ENCODE measurements at places on chromosomes 3 and 15.
A peak's percentile ranks its signal among the peaks of the same experiment; 100 is the strongest.

DNA sequence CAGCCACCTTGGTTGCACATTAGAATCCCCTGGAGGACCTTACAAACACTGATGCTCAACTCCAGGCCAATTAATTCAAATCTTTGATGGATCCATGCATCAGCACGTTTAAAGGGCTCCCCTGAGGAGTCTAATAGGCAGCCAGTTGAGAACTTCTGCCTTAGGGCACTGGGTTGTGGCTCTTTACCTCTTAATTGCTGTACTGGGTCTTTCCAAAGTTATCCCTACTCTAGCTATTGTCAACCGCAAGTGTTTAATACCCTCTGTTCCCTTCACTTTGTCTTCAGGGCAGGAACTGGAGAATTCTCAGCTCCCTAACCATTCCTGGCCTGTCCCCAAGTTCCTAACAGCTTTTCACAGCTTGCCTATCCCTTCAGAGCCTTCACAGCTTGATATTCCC is 15.0 kb upstream of the FAM174B start:
- no peak for DNase-seq

- no peak for DNase-seq
Measured at GRCh38 chr15:94968133-94968532, 736.8 kb downstream of the MCTP2 start.

DNA sequence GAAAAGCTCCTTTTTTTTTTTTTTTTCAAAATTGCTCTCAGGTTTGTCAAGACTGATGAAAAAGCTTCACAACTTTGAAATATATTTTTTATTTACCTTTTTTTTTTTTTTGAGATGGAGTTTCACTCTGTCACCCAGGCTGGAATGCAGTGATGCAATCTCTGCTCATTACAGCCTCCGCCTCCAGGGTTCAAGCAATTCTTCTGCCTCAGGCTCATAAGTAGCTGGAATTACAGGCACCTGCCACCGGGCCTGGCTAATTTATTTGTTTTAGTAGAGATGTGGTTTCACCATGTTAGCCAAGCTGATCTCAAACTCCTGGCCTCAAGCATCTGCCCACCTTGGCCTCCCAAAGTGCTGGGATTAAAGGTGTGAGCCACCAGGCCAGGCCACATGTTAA is 1515.0 kb downstream of the OTOL1 start:
- no peak for DNase-seq

GRCh38 chr15:36943508-36944361 is 156.6 kb downstream of the MEIS2 start:
- no peak for DNase-seq

DNA sequence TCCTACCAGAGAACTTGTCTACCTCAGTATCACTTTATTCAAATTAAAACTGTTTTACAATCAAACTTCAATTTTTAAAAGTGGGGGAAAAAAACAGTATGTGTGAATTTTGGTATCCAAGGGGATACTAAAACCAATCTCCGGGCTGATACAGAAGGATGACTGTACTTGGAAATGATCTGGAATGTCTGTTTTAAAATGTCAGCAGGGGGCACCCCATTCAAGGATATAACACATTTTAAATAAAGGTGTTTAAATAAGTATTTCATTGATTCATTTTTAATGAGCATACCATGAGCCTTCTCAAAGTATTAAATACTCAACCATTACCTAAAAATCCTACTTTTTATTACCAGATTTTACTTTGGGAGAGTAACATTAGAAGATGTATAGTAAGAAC is 67.9 kb downstream of the ULK4 start:
- no peak for DNase-seq

DNA sequence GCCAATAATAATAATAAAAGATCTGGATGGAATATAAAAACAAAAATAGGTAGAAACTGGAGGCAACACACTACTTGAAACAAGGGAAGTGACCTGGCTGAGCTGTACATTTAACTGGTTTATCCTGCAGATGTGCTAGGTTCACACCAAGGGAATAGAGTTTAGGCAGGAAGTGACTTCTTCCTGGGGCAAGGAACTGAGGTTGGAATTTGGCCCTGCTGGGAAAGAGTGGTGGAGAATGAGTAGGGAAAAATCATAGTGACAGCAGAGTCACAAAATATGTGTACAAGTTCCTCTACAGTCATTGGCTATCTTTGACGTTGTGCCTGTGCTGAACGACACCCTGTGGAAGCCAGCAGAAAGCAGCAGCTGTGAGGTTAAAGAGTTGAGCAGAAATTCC is 44.1 kb downstream of the ARHGAP11B start:
- no peak for DNase-seq

- no peak for DNase-seq
Measured at GRCh38 chr3:18121020-18121419, 304.1 kb downstream of the SATB1 start.

DNA sequence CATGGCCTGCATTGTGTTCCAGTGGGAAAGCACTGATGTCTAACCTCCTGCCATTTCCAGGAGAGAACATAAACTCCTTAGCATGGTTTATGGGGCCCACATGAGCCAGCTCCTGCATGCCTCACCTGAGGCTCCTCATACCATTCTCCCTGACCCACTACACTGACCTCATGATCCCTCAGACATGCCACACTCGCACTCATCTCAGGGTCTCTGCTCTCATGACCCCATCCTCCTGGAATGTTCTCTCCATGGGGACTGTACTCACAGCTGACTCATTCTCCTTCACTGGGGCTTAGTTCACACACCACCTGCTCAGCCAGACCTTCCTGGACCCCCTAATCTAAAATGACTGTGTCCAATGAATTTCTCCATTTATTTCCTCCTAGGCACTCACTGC is 4.0 kb upstream of the LMCD1 start:
- DNase-seq: no peak

DNA sequence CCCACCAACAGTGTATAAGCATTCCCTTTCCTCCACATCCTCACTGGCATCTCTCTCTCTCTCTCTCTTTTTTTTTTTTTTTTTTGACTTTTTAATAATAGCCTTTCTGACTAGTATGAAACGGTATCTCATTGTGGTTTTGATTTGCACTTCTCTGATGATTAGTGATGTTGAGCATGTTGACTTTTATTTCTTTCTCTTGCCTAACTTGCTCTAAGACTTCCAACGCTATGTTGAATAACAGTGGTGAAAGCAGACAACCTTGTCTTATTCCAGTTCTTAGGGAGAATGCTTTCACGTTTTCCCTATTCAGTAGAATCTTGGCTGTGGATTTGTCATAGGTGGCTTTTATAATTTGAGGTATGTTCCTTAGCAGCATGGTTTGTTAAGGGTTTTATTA is 249.4 kb upstream of the MDFIC2 start:
- DNase-seq: no peak

GRCh38 chr3:174529298-174529697 is 329.8 kb upstream of the NAALADL2 start:
- no peak for DNase-seq

GRCh38 chr3:134772011-134772410 is 23.0 kb upstream of the EPHB1 start:
- DNase-seq: no peak

GRCh38 chr3:129195731-129196256 is 12.1 kb upstream of the CNBP start:
- DNase-seq: no peak

- no peak for DNase-seq
Measured at GRCh38 chr15:56052395-56053045, 59.1 kb upstream of the NEDD4 start.

DNA sequence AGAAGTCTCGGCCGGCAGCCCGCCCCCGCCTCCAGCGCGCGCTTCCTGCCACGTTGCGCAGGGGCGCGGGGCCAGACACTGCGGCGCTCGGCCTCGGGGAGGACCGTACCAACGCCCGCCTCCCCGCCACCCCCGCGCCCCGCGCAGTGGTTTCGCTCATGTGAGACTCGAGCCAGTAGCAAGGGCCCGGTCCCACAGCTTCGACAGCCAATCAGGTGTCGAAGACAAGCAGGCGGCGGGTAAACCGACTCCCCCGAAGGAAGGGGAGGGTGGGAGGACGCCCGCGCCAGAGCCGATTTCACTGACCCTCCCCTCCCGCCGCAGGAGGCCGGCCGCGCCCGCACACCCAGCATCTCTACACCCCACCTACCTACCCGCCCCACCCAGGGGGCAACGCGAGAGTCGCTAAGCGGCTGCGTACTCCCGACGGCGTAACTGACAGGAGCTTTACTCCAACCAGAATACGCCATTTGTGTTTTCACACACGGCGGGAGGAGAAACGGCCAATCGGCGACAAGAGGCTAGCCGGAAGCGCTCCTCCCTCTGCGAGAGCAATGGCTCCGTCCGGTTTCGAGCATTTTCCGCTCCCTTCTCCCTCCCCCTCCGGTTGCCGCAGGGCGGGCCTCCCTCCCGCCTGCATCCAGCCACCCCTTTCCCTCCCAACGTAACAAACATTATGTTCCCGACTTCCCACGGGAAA is 633 bp upstream of the SETD5 start:
- DNase-seq: peak; percentile 96

DNA sequence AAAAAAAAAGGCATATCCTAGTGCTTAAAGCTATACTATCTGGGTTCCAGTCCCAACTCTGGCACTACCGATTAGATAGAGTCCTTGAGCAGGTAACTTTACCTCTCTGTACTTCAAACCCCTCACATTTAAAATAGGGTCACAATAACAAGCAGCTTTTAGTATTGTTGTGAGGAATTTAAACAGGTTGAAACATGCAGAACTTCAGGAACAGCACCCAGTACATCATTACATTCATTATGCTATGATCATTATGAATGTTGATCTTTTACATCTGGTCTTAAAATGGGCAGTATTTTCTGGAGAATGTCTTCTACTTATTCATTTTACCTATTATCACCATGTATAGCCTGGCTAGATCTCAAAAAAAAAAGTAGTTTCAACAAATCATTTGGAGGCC is 176.1 kb upstream of the CCDC54 start:
- DNase-seq: no peak
